Non-pigmented ciliary epithelial cell (primary cell): ENCODE measurements at places on chromosomes 1 and 21.

GRCh38 chr1:189150624-189151023, 1327.0 kb downstream of the BRINP3 start:
- DNase-seq, result no peak

DNA sequence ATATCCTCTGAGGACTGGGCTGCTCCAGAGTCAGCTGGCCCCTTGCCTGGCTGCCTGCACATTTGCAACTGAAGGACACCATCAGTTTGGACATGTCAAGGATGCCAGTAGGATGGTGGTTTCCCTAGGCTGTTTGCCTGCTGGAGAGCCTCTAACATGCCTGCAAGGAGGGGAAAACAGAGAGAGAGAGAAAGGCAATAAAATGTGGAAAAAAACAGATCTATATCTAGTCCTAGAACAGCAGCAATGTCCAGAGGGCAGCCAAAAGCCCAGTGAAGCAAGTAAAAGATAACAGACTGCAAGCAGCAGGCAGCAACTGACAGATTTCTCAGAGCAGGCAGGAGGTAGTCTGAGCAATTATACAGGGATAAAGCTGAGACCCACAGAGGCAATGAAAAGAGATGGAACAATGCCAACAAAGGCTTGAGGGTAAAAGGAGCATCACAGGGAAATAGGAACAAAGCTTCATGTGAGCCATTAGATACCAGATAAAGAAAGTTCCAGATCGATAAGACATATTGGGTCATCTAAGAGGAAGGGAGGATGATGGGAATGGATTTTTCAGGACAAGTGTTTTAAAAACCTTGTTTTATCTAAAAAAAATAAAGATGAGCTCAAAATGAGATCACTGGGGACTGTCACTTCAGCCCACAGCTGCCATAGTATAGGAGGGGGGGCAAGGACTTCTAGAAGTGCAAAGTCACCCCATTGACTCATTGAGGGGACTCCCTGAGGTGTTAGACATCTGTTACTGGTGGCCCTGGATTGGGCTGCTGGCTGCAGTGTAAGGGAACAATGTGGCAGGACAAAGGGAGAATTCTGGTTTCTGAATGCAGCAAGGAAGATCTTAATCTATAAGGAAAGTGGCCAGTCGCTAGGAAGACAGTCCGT, 38.6 kb upstream of the GADD45A start:
- DNase-seq, result no peak

DNA sequence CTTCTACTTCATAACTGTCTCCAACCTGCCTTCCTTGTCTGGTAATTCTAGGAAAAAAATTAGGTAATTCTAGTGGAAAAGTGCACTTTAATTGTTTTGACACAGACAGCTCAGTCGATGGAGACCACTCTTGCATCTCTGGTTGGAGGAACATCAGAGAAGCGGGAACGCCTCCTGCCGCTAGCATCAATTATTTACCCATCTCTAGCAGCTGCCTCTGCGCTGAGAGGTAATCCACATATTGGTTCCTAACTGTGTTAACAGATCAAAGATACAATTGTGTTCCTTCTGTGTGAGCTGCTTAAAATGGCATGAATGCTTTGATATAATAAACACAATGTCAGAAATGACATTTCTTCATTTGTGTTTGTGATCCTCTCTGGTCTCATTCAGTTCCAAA, 33.3 kb downstream of the C2CD2 start:
- DNase-seq, result no peak

DNA sequence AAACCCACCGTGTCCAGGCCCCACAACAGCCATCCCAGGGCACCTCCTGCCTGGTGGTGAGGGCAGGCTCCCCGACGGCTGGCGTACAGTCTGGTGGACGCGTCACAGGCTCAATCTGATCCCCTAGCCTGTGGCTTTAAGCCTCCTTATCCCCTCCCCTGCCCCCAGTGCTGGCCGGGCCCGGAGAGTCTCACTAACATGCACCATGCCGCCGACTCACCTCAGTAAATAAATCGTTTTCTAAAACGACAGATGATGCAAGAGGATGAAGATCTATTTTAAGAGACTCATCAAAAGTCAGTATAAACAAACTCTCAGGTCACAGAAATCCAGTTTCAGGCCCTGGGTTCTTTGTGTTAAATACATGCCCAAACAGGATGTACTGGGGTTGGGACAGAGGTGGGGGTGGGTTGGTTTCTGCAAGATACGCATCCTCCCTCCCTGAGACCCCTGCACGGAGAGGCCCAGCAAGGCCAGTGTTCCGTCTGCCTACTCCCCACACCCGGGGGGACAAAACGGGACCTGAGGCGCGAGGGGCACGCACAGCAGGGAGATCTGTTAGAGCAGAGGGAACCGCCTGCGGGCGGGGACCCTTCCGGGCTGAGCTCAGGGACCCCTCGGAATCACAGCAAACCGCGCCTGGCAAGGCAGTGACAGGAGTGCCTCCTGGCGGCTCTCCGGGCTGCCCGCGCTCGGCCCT, 3.1 kb downstream of the PANK4 start:
- DNase-seq, result no peak

- no peak for DNase-seq
These were observed at the start of gene CRYBG2 for GRCh38 chr1:26353976-26354820. Gene CRYBG2 (minus strand): TSS chr1:26354130. CDS start chr1:26346657, 7,473 bp downstream.
